ENCODE measurements at places on chromosomes 7 and 10. TPM values are rescaled to one million over a fixed set of nuclear protein-coding genes. Genes with fewer than 3 reads are reported as not detected.
A peak's percentile ranks its signal among the peaks of the same experiment; 100 is the strongest.

Gene MUC3A
- total RNA-seq: not detected

Gene MOGAT3
- total RNA-seq: not detected

DNA sequence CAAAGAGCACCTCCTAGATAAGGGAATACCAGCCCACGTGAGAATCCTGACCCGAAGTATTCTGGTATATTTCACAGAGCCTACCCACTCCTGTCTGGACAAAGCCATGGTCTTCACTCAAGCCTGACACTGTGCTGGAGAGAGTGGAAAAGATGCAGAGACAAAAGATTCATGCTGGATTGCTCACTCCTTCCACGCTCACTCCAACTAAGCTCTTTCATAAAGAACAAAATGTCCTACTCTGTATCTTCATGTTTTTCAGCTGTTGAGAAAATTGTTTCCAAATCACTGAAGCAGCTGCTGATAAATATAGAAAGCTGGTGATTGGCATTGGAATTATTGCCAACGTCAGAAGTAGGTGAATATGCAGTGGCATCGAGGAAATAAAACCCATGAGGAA lies 106.0 kb downstream of the ABLIM1 start:
- no peak for DNase-seq

DNA sequence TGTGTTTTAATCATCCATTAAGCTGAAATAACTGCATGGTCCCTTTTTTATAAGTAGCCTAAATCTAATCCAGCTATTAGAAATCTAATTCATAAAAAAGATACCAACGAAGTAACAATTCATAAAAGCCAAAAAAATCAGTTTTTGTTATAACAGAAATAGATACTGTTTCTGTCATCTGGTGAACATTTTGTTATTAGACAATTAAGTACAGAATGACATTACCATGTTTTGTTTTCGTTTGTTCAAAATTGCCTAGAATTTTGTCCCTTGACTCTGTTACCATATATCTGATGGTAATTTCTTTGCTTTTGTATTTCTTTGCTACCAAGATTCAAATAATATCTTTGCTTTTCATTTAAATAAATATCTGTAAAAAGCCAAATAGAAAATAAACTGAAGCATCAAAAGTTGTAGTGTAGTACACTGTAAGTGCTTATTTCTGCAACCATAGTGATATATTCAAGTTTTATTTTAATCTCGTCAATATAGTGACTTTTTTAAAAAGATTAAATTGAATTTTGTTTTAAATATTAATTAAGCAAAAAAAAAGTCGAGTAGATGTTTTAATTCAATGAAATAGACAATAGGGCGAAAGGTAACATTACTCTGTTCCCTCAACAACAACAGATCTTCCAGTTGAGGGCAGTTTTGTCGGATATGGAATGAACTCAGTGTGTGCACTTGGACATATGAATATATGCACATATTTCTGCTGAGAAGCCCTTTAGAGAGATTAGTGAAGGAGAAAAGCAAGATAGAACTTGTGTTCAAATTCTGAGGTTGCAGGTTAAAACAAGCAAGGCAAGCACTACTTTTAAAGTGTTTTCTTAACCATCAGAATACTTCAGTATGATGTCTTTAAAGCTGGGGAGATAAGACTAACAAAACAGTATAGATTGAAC lies 7.9 kb upstream of the IGF2BP3 start:
- DNase-seq: no peak

- DNase-seq: no peak
These were observed 21.4 kb downstream of the CREB5 start for GRCh38 chr7:28433699-28434219.

GRCh38 chr7:2114052-2114451 lies 118.7 kb downstream of the MAD1L1 start:
- peak; percentile 98 for DNase-seq

Data from osteoblast (primary cell).